ENCODE measurements at places on chromosomes 7 and 10. TPM values are rescaled to one million over a fixed set of nuclear protein-coding genes. Genes with fewer than 3 reads are reported as not detected.
A peak's percentile ranks its signal among the peaks of the same experiment; 100 is the strongest.

Gene CNPY4
- 16.1 TPM for total RNA-seq

Gene TRPV5
- total RNA-seq, result not detected

DNA sequence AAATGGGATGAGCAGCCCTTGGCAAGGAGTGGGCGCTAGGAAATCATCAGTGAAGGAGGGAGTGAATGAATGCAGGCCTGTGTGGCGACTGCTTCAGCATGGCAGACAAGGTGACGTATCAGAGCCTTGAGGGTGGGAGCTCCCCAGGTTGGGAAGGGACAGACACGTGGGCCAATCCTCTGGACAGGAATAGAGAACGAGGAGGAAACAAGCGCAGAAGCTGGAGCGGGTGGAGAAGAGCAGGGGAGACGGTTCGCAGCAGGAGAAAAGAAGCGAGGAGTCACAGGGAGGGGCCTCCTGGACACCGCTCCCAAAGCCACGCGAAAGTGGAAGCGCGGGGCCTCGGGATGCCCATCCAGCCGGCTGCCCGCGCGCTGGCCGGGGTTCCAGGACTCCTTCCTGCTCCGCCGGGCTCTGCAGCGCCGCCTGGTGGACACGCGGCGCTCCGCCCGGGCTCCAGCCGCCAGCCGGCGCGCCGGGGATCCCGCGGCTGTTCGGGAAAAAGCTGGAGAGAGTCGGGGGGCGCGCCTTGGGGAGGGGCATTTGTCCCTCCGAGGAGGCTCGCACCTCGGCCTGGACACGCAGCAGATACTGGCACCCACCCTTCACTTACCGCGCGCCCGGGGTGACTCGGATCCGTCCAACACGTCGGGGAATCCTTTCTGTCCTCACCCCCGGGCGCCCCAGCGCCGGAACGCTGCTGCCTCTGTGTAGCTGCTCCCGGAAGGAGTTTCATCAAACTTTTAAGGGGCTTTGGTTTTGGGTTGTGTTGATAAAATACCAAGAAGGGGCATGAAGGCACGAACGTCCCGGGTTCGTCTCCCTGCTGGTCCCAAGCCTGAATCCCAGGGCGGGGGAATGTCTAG, 6.3 kb downstream of the ZNF503 start:
- no peaks in the 10 kb centered on the region for H3K36me3 ChIP-seq
- no peaks in the 10 kb centered on the region for H3K27me3 ChIP-seq
- H3K4me3 ChIP-seq, result peak overlapping the region; percentile 98
- peak overlapping the region; percentile 98 for H3K27ac ChIP-seq
- peak; percentile 32 for DNase-seq

- H3K4me3 ChIP-seq, result no peak overlapping the region
- no peak for DNase-seq
- no peaks in the 10 kb centered on the region for H3K4me1 ChIP-seq
Measured at GRCh38 chr7:137146012-137146455, 197.5 kb downstream of the PTN start.

DNA sequence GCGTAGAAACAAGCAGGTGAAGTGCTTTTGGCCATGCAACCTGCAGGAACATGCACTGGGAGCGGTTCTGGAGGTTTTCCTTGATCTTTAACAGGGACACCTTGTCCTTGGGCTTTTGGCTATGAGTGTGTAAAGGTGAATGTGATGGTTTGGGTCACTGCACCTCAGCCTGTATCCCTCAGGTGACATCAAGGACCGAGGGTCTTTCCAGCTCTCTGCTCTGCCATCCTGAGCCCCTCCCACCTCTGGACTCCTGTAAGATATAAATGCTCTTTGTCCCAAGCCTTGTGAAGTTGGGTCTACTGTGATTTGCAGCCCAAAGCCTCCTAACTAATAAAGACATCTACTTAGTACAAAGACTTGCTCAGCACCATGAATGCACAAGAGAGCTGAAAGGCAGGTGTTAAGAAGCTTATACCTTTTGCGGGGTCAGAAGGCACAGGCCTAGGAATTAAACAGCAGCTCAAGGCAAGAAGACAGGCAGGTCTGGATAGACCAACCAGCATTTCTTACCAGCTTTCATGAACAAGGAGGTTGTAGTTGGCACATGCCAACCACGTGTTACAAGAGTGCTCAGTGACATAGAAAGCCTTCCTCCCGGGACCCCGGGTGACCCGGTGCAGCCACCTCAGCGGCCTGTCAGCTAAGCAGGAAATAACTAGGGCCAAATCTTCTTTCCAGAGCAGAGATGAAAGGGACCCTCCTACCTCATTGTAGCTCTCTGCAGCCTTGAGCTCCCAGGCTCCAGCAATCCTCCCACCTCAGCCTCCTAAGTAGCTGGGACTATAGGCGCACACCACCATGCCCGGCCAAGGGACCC, 89.9 kb downstream of the CARD11 start:
- H3K4me1 ChIP-seq, result no peaks in the 10 kb centered on the region
- H3K4me3 ChIP-seq, result no peak overlapping the region
- H3K27ac ChIP-seq, result no peak overlapping the region
- H3K27me3 ChIP-seq, result no peaks in the 10 kb centered on the region
- DNase-seq, result no peak

Data from prostate gland (tissue), 2 donors.